EH (cell line): ENCODE measurements at places on chromosomes 6 and 20.

- DNase-seq = no peak
Observed at GRCh38 chr6:157880534-157880933, 57.5 kb downstream of the SNX9 start.

DNA sequence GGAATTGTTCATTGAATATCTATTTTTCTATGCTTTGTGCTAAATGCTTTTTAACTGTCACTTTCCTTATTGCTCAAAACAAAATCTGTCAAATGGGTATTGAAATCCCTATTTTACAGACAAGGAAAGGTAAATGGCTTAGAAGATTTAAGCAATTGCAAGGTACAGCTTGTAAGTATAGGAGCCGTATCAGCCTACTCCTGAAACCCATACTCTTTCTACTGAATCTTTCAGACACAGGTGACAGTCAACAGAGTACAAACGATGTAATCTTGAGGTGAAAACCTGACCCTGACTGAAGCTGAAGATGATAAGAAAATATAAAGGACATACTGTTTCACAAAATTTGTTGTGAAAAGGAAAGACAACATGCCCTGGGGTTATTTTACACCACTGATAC lies 7.0 kb upstream of the COX7A2 start:
- no peak for DNase-seq

- no peak for DNase-seq
Observed at GRCh38 chr6:5783584-5784089, 223.1 kb downstream of the NRN1 start.

DNA sequence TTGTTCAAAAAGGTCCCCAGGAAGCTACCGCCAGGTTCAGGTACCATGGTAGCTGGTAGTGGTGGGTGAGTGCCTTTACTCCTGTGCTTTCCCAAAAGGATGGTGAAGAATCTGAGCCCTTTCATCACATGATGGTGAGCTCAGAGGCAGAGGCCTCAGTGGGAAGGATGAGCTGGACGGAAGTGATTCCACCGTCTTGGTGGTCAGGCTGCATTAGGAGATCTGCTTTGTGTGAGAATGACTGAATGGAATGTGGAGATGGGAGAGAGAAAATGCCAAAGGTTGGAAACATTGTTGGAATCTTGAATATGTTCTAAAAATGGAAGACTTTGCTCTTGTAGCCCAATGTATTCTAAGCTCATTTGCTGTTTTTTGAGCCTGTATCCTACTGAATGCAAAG lies 108.1 kb upstream of the SCP2D1 start:
- peak; percentile 98 for DNase-seq

GRCh38 chr20:51327251-51327841 lies 215.2 kb downstream of the NFATC2 start:
- DNase-seq = peak; percentile 92

DNA sequence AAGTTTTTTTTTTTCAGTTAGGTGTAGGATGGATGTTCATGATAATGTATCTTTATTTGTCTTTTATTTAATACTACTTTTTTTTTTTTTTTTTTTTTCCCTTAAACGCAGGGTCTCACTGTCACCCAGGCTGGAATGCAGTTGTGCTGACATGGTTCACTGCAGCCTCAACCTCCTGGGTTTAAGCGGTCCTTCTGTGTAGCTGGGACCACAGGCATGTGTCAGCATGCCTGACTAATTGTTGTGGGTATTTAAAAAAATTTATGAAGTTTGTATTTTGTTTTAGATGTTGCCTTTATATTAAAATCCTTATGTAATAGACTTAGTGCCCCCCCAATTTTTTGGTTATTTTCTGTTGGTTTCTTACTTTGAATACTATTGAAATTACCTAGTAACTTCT lies 42.6 kb downstream of the NCOA3 start:
- peak; percentile 85 for DNase-seq

DNA sequence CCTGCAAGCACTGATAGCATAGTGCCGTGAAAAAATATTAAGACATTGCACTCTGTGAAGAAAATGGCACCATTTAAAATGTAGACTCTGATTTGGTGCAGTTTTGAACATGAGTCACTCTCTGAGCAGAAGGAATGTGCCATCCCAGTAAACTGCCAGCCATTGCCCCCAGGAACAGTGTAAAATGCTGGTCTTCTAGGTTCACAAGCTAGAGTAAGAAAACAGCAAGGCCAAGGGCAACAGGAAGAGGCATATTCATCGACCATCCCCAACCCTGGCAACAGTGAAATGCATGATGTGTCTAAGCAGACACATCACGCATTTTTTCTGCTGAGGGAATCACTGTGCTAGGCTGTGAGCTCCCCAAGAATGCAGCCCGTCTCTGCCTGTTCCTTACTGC lies 163.2 kb upstream of the RIN2 start:
- DNase-seq = peak; percentile 60

- DNase-seq = no peak
Observed at GRCh38 chr6:148157841-148158240, 184.8 kb upstream of the SASH1 start.

GRCh38 chr6:111653979-111654378 lies 48.3 kb upstream of the TRAF3IP2 start:
- DNase-seq = no peak

GRCh38 chr20:15240801-15241200 lies 903.4 kb upstream of the FLRT3 start:
- DNase-seq = peak; percentile 49

- DNase-seq = no peak
Observed at GRCh38 chr6:87692086-87692485, 9.9 kb downstream of the AKIRIN2 start.

GRCh38 chr20:53346335-53346648 lies 247.3 kb downstream of the ZNF217 start:
- peak; percentile 53 for DNase-seq

DNA sequence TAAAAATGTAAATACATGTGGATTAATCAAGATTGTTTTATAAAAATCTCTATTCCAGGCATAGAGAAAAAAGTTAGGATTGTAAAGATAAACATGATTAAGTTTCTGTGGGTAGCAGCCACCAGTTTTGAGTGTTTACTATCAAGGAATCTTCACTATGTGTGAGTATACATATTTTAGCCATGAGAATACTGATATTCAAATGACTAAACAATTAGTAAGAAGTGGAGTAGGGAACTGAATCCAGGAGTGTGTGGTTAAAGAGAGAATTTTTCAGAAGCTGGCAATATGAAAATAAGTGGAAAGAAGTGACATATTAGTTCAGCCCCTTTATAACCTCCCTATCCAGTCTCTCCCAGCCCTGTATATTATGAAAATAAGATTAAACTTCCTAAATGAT lies 10.3 kb downstream of the ELOVL2 start:
- DNase-seq = peak; percentile 85

DNA sequence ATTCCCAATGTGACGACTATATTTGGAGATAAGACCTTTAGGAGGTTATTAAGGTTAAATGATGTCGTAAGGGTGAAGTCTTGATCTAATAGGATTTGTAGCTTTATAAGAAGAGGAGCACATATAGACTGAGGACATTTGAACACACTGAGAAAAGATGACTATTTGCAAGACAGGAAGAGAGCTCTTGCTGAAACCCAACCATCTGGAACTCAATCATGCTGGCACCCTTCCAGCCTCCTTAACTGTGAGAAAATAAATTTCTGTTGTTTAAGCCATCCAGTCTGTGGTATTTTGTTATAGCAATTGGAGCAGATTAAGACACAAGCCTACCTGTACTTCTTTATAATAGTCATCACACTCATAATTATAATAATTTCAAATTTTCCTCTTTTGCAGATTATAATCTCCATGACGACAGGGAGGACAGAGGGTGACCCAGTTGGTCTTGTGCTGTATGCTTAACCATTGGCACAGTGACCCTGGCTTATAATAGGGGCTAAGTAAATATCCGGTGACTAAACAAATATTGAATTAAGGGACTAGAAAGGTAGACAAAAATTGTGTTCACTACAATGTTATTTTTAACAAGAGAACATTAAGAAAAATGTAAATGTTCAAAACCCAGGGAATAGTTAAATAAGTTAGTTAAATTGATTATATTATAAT lies 206.4 kb upstream of the HDDC2 start:
- peak; percentile 20 for DNase-seq

- no peak for DNase-seq
Observed at GRCh38 chr6:130132286-130132701, 90.5 kb downstream of the SAMD3 start.

GRCh38 chr6:78465059-78465634 lies 402.2 kb upstream of the IRAK1BP1 start:
- DNase-seq = no peak

GRCh38 chr6:98932381-98932780 lies 15.4 kb downstream of the FBXL4 start:
- DNase-seq = no peak

DNA sequence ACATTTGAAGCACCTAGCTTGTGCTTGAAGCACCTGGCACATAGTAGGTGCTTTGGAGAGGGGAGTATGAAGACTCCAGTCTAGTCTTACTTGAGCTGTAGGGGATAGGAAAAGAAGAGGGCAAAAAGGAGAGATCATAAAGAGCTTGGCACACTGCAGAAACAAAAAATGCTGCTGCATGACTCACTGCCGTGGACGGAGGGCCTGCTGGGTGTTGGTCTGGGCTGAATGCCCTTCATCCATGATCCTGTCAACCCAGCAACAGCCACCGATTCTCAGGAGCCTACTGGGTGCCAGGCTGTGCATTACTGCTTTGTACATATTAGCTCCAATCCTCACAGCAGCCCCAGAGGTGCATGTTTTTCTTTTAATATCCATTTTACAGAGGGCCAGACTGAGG lies 6.0 kb downstream of the PDYN start:
- peak; percentile 39 for DNase-seq

DNA sequence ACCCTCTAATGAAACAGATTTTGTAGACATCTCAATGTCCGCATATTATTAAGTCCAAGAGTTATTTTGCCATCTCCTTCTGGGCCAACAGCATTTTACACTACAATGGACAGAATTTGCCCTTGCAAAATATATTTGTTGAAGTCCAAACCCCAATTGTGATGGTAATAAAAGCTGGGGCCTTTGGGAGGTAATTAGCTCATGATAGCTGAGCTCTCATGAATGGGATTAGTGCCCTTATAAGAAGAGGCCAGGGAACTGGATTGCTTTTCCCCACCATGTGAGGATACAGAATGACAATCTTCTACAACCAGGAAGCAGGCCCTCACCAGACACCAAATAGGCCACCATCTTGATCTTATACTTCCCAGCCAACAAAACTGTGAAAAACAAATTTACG lies 44.9 kb upstream of the MTRF1L start:
- no peak for DNase-seq
